Stimulated activated CD8-positive, alpha-beta memory T cell treated with anti-CD3 and anti-CD28 coated beads, Interleukin-7, amount 100 ng/mL, for 1 hour (primary cell): ENCODE measurements at places on chromosomes 2 and 18.

DNA sequence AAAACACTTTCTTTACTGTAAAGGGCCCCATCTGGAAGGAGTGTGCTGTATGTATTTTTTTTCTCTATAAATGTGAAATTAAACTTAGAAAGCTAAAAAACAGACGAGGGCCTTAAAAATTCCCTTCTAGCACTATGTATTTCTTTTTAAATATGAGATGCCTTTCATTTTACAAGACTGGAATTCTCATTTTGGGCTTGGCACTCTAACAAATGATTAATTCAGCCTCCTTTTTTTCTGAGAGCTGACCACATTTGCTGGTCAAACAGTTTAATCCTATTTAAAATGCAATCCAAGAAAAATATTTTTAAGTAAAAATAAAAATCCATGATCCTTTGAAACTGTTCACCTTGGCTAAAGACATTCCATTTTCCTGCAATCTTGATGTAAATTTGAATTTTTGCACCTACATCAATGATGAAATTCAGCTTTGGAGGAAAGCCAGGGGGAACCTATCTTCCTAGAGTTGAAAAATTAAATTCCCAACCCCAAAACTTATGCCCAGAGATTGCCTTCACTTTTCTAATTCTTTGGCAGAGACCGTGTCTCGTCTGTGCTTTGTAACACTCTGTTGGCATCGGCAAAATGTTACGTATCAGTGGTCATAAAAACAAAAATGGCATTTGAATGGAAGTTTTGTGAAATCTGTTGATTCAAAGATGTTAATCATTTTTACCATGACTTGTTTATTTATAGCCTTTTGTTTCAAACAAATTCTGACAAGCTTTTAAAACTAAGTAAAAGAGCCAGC, 284.5 kb downstream of the ZNF521 start:
- no peak for DNase-seq

GRCh38 chr2:232367016-232367415, 11.5 kb upstream of the ALPP start:
- DNase-seq = no peak

DNA sequence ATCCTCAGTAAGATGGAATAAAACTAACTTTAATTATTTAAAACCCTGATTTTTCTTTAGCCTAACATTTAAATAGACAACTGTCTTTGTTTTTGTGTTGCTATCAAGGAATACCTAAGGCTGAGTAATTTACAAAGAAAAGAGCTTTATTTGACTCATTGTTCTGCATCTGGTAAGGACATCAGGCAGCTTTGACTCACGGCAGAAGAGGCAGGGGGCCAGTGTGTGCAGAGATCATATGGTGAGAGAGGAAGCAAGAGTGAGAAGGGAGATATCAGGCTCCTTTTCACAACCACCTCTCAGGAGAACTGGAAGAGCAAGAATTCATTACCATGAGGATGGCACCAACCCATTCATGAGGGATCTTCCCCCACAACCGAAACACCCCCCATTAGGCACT, 64.6 kb upstream of the TFPI start:
- no peak for DNase-seq

GRCh38 chr2:240121190-240121589, 14.9 kb downstream of the COPS9 start:
- no peak for DNase-seq

DNA sequence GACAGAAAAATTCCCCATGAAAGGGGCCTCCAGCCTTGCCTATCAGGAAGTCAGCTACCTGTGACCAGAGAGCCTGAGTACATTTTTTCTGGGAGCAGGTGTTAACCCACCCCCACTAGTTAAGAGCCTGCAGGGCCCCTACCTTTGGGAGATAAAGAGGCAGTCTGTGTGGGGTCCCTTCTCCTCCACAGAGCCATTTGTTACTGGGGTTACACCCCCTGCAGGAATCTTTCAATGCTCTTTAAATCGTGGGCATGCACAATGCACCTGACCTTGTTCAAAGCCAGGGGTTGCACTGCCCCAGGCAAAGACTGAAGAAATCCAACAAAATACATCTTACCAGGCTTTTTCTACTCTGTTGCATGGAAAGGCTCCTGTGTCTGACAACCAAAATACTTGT, 15.7 kb upstream of the LYPD6 start:
- DNase-seq = no peak

GRCh38 chr18:28952339-28952738, 775.4 kb upstream of the CDH2 start:
- no peak for DNase-seq

DNA sequence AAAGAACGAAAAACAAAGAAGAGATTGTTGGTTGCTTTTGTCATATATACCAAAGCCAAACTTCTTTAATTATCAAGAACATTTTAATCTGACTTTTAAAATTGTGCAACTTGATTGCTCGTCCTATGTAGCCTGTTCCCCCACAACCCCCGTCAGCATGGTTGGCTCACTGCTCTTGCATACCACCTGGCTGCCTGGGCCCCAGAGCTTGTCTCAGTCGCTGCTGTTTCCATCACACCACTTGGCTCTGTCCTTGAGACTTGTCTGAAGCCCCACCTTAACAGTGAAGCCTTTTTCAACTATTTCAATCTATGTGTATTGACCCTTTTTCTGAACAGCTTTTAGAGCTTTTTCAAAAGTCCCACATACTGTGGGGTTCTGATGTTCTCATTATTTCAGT, 270.8 kb downstream of the ZNF407 start:
- DNase-seq = no peak
